ENCODE measurements at places on chromosomes 5 and 9.

- DNase-seq, result no peak
Measured at GRCh38 chr9:35962126-35962906, 4.4 kb upstream of the OR2S2 start.

- no peak for DNase-seq
Measured at GRCh38 chr9:38643815-38644173, 23.4 kb upstream of the ANKRD18A start.

GRCh38 chr5:54882101-54882500 lies 103.3 kb downstream of the ESM1 start:
- no peak for DNase-seq

GRCh38 chr5:55062039-55062779 lies 38.2 kb downstream of the GZMK start:
- peak; percentile 9 for DNase-seq

Measured in effector CD4-positive, alpha-beta T cell (primary cell).